T-cell (primary cell): ENCODE measurements at places on chromosomes 3 and 15. TPM values are rescaled to one million over a fixed set of nuclear protein-coding genes. Genes with fewer than 3 reads are reported as not detected.

- DNase-seq, result no peak
Observed at GRCh38 chr3:117874904-117875874, 1159.5 kb downstream of the IGSF11 start.

DNA sequence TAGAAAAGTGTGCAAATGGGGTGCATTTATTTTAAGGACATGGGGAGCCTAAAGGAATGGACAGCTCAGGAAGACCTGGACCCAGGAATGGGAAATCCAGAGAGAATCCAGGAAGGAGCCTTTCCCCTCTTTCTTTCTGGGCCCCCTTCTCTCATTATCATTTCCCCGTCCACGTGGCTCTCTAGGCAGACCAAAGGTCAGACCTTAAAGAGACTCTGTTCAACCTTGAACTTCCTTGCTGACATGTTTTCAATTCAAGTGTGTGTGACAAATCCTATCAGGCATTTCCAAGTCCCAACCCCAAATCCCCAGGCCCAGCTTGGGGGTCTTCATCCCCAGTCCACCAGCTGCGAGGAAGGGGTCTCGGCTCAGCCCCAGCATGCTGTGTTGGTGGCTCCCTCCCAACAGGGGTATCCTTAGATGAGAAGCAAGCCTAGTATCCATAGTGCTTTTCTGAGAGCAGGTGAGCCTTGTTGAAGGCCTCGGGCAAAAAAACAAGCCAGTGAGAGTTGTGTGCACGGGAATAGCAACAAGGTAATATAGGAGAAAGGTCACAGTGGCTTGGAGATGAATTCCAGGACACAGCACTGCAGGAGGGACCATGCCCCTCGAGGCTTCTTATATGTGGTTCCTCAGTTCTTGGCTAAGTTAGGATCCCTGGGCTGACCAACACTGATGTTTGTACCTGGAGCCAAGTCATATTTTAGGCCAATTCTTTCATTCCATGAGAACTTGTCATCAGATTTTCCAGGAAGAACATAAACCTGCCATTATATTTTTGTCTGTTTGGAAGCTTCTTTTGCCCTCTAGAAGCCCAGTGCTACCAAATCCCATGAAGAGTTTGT lies 130.0 kb downstream of the ASB7 start:
- DNase-seq, result no peak

GRCh38 chr15:67133738-67134066 lies 68.3 kb downstream of the SMAD3 start:
- DNase-seq, result no peak

- DNase-seq, result no peak
Observed at GRCh38 chr15:90873998-90874605, 5.7 kb downstream of the FURIN start.

DNA sequence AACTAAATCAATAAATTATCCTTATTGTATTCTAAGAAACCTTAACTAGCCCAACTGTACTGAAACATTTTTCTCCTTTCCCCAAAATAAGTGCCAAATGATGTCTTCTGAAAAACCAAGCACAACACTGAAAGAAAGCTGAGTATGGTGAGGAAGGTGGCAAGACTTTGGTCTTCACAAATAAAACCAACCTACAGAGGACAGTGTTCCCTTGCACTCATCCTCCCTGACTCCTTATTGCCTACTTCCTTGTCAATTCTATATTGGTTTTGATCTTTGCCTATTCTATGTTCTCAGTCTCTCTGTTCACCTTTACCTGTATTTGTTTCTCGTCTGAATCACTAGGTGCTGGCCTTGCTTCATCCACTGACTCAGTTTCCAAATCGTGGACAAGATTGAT lies 490.1 kb upstream of the ZNF385D start:
- no peak for DNase-seq

- no peak for DNase-seq
Observed at GRCh38 chr15:41895491-41895890, 1.6 kb upstream of the SPTBN5 start.

DNA sequence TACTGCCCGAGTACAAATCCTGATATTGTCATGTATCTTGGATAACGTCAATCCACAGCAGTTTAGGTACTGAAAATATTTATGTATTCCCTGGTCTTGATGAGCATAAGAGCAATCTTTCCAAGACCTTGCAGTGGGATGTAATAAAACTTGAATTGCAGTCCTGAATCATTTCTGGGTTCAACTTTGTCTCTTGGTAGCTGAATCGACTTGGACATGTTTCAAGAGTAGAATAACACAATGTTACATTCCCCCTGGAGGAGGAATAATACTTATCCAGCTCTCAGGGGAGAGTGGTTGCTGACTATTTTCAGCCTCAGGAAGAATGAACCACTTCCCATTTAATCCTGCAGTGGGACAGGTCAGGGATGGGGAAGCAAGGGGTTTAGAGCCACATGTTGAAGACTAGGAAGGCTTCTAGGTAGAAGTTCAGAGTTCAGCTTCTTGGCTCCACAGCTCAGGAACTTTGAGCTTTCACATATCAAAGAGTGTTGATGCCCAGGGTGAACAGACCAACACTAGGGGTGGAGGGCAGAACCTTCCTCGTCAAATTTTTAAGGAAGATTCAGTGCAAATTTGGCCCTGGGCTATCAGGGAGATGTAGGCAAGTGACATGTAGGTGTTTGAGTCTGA lies 43.4 kb upstream of the GPD1L start:
- DNase-seq, result no peak

DNA sequence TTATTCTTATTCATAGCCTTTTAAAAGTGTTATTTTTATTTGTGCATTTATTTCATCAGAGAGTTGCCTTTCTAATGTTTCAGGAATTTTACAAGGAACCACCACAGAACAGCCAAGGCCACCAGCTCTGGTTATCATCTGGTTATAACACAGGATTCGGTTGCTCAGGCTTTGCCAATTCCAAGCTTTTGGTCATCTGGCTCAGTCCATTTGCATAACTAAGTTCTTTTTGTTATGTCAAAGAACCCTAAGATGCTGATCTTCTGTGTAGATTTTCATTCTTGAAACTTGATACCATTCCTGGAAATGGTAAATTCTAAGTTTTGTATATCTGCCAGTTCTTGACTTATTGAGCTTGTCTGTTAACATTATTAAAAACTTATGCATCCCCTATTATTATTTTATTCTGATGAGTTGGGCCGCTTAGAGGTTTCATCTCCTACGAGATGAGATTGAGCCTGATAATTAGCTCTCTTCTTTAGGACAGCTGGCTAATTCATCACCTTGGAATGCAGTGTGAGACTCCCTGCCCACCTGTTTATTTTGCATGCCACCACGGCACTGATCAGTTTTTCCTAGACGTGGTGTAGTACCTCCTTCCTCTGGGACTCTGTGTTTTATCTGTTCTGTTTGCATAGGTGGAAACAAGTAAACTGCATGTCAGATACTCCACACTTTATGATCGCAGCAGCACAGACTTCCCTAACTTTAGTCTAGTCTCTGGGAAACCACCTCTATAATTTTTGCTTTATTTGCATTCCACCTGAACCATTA lies 264.8 kb downstream of the SLCO3A1 start:
- DNase-seq, result no peak

- no peak for DNase-seq
Observed at GRCh38 chr15:41256577-41257038, 25.5 kb downstream of the CHP1 start.

GRCh38 chr15:43998607-43999006 lies 171.8 kb downstream of the WDR76 start:
- no peak for DNase-seq

- no peak for DNase-seq
Observed at GRCh38 chr3:31858439-31858838, 122.6 kb downstream of the OSBPL10 start.

DNA sequence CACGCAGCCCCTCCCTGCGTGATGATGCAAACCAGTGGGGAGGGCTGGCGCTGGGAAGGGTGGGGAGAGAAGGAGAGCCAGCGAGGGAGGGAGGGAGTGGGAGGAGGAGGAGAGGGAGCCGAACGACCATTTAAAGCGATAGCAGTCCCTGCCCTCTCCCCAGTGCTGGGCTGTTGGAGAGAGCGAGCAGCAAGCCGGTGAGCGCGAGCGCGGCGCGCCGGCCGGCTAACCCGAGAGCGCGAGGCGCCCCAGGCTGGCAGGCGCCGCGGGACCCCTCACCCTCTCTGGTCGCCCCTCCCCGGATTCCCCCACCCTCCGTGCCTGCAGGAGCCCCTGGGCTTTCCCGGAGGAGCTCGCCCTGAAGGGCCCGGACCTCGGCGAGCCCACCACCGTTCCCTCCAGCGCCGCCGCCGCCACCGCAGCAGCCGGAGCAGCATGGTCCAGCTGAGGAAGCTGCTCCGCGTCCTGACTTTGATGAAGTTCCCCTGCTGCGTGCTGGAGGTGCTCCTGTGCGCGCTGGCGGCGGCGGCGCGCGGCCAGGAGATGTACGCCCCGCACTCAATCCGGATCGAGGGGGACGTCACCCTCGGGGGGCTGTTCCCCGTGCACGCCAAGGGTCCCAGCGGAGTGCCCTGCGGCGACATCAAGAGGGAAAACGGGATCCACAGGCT lies at the start of gene GRM7:
TSS of gene GRM7 (plus strand) at position 162 of the 671 bp plus-strand sequence.
- no peak for DNase-seq

DNA sequence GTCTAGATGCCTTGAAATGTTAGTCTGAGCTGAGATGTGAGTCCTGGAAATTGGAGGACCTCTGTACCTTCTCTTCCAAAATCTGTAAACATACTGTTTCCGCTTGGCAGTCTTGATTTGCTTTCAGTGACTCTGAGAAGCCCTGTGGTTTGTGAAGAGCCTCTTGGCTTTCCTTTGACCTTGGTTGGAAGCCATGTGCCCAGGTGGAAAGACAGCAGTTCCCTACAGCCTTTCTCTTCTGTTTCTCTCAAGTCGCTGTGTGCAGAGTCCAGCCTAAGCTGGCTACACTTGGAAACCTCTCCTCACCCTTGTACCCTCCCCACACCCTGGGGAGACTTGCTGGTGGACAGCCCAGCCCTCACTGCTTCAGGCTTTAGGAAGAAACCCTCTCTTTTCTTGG lies 129.8 kb upstream of the CTDSPL start:
- no peak for DNase-seq

DNA sequence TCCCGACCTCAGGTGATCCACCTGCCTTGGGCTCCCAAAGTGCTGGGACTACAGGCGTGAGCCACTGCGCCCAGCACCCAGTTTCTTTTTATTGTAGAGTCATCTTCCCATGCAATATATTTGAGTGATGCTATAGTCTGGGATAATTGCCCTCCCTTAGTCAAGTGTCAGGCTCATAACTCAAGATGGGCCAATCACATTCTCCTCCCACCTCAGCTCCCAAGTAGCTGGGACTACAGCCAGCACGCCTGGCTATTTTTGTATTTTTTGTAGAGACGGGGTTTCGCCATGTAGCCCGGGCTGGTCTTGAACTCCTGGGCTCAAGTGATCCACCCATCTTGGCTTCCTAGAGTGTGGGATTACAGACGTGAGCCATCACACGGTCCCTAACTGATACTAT lies 15.2 kb upstream of the PTPN9 start:
- DNase-seq, result no peak

DNA sequence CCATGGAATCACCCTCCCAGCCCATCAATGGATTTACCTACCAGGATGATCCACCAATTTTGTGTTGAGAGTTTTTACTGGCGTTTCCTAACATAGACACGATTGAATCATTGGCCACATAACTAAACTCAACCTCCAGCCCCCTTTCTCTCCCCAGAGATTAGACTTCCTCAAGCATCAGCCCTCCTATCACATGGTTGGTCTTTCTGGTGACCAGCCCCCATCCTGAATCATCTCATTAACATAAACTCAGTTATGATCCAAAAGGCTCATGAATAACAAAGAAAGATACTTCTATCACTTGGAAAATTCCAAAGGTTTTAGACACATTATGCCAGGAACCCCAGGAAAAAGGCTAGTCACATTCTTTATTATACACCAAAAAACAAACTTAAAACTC lies 21.2 kb downstream of the PRKAR2A start:
- no peak for DNase-seq

DNA sequence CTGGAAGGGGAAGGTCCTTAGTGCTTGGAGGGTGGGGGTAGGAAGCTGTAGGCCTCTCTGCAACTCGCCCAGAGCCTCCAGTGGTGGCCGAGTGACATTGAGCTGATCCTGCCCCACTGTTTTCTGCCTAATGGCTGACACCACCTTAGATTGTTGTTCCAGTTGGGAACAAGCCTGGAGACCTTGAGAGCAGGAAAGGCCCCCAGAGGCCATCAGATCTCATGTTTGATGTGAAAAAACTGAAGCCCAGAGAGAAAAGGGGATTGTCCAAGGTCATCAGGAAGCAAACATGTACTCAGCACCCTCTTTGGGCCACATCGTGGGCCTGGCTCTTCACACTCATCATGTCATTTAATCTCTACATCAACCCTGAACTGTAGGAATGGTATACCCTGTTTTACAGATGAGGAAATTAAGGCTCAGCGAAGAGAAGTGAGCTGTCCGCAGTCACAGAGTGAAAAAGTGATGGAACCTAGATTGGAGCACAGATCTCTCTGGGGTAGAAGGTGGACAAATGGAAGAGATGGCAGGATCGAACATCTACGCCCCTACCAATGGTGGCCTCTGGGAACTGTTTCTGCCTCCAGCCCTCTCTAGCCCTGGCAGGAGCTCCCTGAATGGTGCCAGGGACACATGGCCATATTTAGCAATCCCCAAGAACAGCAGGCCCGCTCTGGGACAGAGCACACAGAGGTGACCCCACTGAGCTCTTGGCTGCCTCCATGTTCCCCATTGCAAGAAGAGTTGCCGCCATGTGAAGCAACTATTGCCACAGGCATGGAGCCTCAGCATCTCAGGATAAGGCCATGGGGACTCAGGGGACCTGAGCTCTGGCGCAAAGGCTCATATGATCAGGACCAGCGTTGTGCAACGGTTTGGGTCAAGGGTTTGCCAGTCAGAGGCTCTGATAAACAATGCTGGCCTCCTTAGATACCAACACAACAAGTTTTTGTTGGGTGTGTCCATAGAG lies 31.6 kb upstream of the TSEN2 start:
- no peak for DNase-seq

DNA sequence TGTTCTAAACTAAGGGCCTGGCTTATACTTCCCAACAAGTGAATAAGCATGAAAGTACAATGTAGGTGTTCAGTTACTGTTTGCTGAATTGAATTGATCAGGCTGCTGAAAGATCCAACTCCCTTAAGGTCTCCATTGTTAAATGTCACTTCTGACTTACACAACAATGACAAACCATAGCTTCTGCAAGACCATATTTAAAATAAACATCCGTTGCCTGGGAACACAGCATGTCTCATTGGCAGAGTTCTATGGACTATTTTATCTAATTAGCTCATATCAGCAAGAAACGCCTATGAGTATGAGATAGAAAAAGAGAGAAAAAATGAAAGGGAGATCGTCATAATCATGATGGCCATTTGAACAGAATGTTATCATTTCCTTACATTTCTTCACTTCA lies 605.4 kb downstream of the FGF12 start:
- DNase-seq, result no peak

The ALS2CL gene
- 30.6 TPM for total RNA-seq

The CD86 gene
- 0.40 TPM for total RNA-seq

The PLXND1 gene
- total RNA-seq, result 53.3 TPM

The CLSTN2 gene
- total RNA-seq, result 0.03 TPM

The IQCF5 gene
- not detected for total RNA-seq

The CCDC54 gene
- total RNA-seq, result not detected

The BLM gene
- 6.2 TPM for total RNA-seq

The RAB5A gene
- total RNA-seq, result 54.7 TPM

The SAMMSON gene
- total RNA-seq, result not detected

The PLCB2 gene
- 242 TPM for total RNA-seq

The B2M gene
- total RNA-seq, result 6,121 TPM

The ESYT3 gene
- total RNA-seq, result 0.10 TPM

The PPP1R14D gene
- not detected for total RNA-seq

The NANOGP8 gene
- not detected for total RNA-seq
